ENCODE measurements at places on chromosomes 3 and 15.

DNA sequence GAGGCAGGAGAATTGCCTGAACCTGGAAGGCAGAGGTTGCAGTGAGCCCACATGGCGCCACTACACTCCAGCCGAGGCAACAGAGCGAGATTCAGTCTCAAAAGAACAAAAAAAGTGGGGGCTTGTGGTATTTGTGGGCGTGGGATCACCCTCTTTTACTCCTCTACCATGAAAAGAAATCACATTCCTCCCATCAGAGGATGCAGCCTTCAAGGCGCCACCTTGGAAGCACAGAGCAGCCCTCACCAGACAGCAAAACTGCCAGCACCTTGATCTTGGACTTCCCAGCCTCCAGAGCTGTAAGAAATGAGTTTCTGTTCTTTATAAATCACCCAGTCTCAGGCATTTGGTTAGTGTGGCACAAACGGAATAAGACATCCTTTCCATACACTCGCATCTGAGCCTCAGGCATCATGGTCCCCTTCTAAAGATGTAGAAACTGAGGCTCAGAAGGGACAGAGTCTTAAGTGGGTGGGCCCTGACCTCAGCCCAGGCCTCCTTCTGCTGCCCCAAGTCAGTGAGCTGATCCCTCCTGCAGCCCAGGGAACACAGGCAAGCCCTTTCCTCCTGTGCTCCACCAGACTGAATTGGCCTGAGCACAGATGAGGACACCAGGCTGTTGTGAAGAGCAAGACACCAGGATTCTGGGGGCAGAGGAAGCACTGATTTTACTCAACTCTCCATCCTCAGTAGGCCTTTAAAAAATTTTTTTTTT is 201.7 kb upstream of the LINGO1 start:
- peak; percentile 7 for DNase-seq

GRCh38 chr15:68653801-68654200 is 75.0 kb downstream of the CORO2B start:
- DNase-seq: no peak

- peak; percentile 70 for DNase-seq
Observed at GRCh38 chr3:107430996-107431245, 53.7 kb downstream of the CCDC54 start.

- DNase-seq: no peak
Observed at GRCh38 chr3:152301745-152302181, 33.0 kb downstream of the MBNL1 start.

DNA sequence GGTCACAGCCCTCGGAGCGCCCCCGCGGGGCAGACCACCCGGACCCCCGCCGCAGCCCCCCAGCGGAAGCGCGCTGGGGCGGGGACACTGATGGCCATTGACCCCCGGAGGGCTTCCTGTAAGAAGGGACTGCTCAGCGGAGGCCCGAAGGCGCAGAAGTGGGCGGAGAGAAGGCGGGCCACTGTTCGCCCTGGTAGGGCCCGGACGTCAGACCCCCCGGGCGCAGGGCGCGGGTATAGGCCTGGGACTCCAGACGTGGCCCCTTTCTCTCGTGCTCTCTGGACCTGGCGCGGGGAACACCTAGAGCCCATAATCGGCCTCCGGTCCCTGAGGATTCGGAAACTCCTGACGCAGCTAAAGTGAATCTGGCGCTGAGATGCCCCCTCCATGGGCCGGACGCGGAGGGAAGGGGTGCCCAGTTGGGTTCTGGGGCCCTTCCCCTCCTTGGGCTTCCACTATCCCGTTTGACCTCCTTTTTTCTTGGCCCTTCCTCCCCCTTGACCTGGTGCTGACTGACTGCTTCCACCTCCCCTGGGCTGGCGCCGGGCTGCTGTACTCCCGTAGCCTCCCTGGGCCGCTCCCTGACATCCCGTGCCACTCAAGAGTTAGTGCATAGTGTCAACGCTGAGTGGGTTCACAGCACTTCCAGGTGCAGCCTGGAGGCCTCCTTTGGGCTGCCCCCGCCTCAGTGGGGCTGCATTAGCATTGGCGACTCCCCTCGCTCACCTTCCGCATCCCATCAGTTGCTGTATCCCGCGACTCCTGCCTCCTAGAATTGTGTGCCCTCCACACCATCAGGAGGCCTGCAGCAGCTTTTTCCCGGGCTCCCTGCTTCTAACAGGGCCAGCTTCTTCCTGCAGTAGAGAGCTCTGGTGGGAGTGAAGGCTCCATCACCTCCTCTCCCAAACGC is 694 bp downstream of the ABTB1 start:
- DNase-seq: peak; percentile 81

DNA sequence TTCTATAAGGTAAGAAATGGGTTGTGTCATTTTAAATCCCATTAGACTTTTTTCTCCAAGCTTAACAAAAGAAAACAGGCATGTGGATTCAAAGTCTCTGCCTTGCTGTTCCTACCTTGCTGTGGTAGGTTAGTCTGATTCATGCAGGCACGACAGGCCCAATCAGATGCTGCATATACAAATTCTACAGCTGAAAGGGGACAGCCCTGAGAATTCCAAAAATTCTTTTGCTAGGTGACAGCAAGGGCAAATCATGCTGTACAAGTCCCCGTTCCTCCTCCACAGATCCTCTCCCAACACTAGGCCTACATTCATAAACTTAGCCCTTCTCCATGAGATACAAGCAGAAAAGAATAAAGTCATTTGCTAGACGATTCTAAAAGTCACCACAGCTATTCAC is 161.2 kb upstream of the THBS1 start:
- DNase-seq: no peak

DNA sequence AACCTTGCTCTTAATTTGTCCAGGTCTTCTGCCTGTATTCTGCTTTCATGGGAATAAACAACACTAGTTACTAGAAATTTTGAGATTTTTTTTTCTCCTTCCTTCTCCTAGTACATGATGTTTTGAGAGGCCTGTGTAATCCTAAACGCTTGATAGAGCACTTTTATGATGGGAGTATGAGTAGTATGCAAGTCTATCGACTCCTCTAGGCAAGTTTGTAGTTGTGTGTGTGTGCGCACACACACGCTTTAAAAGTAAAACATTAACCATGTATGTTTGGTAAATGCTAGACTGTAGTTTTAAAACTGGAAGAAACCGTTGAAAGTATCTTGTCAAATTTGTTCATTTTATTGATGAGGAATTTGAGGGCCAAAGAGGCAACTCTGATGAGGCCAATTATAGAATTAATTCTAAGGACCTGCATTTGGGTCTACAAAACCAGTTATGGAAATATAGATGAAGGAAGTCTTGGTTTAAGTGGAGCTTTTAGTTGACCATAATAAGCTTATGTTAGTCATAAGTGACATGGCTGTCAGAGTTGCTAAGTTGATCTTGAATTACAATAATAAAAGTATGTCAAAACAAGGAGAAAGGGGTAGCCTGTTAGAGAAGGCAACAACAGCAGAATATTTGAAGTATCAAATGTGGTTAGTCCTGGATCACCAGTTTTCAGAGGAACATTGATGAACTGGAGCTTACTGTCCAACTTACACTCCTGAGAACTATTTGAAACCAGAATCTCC is 47.1 kb downstream of the AKAP13 start:
- no peak for DNase-seq

DNA sequence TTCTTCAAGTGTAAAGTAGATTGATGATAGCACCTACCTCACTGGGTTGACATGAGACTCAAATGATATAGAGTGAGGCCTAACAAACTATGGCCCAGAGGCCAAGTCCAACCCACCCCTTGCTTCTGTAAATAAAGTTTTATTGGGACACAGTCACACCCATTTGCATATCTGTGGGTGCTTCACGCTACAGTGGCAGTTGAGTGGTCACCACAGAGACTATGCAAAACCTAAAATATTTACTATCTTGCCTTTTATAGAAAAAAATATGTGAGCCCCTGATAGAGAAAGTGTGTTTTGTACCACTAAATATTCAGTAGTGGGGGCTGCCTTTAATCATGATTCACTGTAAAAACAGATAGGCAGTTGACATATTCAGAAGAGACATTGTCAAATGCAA is 38.0 kb downstream of the ACAN start:
- DNase-seq: no peak

DNA sequence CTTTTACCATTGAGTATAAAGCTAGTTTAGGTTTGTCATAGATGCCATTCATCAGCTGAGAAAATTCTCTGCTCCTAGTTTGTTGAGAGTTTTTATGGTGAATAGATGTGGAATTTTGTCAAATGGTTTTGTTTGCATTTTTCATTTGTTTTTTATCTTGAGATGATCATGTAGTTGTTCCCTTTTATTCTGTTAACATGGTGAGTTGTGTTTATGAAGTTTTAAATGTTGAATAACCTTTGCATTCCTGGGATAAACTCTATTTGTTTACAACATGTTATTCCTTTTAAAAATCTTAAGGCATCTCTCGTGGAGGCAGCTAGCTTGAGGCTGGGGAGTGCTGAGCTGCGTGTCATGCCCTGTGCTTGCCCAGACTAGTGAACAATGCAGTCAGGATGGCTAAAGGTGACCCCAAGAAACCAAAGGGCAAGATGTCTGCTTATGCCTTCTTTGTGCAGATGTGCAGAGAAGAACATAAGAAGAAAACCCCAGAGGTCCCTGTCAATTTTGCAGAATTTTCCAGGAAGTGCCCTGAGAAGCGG is 48.5 kb downstream of the ANAPC13 start:
- DNase-seq: no peak

DNA sequence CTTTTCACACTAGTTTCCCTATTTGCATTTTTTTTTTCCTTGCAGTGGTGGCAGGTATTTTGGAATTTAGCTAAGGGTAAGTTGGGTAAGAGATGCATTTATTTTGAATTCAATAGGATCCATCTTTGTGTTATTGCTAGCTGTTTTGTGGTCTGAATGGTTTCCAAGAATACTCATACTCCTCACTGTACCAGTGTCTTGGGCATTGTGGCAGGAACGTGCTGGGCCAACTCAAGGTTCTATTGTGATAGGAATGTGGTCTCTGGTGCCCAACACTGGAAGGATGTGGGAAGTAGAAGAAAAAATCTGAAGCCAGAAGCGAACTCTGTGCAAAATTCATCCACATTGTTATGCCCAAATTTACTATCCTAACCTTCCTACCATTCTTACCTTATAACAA is 135.6 kb downstream of the RBMS3 start:
- no peak for DNase-seq

DNA sequence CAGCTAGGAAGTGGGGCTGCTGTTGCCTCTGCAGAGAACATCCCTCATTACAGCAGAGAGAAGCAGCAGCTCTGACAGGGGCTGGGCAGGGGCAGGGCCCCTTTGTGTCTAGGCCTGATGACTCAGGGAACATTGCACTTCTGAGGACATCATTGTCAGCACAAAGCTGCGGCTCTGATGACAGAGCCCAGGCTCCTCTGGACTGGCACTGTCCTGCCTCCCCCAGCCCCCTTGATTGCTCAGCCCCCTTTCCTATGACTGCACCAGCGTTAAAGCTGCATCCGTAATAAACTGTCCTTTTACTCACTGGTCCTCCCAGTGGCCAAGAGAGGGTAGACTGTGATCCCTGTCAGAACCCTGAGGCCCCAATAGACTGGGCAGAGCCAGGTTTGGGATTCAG is 18.3 kb downstream of the TRH start:
- no peak for DNase-seq

DNA sequence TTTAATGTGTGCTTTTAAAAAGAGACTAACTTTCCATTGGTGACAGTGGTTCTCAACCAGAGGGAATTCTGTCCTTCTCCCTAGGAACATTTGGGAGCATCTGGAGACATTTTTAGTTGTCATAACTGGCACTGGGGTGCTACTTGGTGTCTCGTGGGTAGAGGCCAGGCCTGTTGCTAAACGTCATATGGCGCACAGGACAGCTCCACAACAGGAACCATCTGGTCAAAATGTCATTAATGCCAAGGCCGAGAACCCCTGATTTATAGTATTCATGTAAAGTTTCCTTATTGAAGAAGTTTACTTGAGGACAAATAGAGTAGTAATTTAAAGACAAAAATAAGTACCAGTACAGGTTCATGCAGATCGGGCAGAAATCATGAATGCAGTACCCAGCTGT is 164.2 kb downstream of the FEZF2 start:
- no peak for DNase-seq

DNA sequence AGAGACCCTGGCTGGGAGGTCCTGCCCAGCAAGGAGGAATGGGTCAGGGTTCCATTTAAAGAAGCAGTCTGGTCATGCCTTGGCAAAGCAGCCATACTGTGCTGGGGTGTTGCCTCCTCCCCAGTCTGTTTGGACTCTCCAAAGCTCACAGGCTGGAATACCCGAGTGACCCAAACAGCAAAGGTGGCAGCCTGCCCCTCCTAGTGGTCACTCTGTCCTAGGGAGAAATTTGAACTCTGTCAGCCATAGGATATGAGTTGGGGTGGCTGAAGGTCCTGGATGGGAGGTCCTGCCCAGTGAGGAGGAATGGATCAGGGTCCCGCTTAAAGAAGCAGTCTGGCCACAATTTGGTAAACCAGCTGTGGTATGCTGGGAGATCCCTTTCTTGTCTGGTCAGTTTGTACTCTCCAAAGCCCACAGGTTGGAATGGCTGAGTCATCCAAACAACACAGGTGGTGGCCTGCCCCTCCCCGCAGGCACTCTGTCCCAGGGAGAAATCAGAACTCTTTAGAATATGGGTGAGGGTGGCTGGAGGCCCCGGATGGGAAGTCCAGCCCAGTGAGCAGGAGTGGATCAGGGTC is 45.0 kb downstream of the CCR1 start:
- DNase-seq: no peak

GRCh38 chr15:83659417-83659812 is 5.5 kb downstream of the ADAMTSL3 start:
- no peak for DNase-seq

DNA sequence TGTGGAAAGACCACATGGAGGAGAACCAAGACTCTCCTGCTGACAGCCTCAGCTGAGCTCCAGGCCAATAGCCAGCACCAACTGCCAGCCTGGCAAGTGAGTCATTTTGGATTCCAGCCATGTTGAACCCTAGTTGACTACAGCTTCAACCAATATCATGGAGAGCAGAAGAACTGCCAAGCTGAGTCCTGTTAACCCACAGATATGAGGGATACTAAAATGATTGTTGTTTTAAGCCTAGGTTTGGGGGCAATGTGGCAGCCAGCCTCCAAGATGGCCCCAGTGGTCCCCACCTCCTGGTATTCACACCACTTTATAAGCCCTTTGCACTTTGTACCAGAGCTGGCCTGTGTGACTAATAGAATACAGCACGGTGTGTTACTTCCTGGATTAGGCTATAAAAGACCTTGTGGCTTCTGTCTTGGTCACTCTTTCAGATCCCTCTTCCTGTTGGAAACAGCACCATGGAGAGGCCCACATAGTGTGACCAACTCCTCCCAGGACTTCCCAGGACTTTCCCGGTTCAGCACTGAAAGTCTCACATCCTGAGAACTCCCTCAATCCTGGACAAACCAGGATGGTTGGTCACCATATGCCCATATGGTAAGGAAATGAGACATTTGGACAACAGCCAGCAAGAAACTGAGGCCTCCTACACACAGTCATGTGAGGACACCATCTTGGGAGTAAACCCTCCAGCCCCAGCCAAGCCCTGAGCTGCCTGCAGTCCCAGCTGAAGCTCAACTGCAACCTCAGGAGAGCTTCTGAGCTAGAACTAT is 32.4 kb upstream of the CDV3 start:
- no peak for DNase-seq

- no peak for DNase-seq
Observed at GRCh38 chr3:84679211-84679610, 279.6 kb upstream of the CADM2 start.

DNA sequence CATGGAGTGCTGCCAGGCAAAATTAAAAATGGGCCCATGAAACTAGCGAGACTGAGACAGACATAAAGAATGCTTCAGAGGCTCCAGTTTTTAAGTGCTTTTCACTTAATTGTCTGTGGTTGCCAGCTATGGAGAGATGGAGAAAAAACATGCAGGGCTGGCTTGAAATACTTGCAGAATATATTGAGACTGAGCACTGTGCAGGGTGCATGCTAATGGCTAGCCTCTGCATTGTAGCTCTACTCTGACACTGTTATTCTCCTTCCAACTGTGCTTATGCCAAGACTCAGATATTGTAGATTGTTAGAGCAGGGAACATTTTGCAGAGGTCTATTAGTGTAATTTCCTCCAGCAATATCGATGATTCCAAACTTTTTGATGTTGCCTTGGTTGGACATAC is 735.0 kb downstream of the PDCD6IP start:
- no peak for DNase-seq

Measured in sigmoid colon (tissue), 7 donors.